NCI-H2107 (cell line): ENCODE measurements at places on chromosomes 3 and 15.

- no peak for DNase-seq
These were observed at the start of gene GRAMD2A for GRCh38 chr15:72197460-72198355. Gene GRAMD2A (minus strand): TSS chr15:72197787.

- no peak for DNase-seq
These were observed 250.5 kb downstream of the UACA start for GRCh38 chr15:70512772-70513362.

GRCh38 chr3:129106320-129106719 lies 15.3 kb downstream of the RAB43 start:
- no peak for DNase-seq

- no peak for DNase-seq
These were observed 275.4 kb downstream of the TIGIT start for GRCh38 chr3:114569186-114569585.

DNA sequence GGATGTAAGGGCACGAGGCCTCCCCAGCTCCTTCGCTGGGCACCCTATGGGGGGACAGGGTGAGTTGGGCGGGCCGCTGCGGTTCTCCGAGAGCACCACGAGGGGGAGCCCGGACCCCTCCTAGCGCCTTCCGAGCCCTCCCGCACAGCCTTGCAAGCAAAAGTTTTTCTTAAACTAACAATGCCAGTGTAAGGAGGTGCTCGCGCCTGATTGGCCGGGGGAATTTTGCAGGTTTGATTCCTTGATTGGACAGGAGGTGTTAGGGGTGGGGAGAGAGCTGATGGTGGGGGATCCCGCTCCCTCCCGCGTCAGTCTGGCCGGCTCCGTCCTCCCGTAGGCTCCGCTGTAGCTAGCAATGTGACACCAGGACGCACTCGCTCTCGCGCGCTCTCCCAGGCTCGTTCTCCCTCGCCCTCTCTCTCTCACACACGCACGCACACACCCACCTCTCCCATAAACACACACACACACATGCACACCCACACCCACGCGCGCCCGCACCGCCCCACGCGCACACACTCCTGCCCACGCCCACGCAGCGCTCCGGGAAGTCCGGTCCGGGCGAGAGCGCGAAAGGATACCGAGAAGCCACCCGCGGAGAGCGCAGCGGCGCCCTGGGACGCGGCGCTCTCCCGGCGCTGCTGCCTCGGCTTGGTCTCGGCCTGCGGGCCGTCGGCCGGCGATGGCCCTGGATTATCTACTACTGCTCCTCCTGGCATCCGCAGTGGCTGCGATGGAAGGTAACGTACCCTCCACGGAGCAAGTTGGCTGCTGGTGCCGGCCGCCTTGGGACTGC lies at the start of gene EPHB1:
EPHB1 (plus strand) TSS at position 311 of the 796 bp plus-strand sequence.
- peak; percentile 92 for DNase-seq

DNA sequence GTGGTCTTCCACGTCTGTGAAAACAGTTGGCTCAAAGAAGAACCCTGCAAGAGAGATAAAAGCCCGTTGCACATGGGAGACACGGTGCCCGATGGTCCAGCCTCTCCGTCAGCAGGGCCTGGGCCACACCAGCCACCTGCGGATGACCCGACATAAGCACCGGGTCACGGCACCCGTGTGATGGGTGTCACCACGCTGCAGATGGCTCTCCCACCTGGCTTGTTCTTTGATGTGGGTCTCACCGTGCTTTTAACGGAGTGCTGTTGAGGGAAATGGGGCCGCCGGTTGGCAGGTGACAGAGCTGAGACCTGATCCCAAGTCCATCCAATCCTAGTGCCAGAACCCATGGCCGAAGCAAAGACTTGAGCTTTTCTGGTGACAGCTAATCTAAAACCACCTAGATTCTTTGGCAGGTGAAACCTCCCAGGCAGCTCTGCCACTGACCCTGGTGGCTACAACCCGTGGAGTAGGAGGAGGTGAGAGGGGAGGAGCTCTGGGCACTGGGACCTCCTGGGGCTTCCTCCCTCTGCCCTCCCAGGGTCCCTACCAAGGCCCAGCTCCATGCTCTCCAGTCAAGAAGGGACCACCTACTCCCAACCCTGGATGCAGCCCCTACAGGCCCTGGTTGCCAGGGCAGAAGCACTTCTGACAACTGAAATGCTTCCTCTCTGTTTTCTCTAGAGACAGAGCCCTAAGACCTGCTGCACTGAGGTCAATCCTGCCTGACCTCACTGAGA lies 23.4 kb upstream of the SLC41A3 start:
- no peak for DNase-seq

DNA sequence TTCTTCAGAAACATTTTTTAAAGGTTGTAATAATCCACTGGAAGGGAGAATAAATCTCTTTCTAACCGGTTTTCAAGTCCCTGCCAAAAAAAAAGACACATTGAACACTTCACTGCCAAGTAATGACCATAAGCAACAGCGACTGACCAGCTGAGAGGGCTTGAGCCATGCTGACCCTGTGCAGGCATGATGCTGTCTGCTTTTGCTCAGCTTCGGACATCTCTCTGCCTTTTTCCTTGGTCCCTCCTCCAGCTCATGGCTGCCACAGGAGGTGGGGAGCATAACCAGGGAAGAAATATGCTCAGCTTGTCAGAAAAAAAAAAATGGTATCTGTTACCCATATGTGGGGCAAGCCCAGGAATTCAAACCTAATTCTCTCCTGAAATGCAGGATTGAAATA lies 1.5 kb downstream of the IGSF10 start:
- DNase-seq = no peak

DNA sequence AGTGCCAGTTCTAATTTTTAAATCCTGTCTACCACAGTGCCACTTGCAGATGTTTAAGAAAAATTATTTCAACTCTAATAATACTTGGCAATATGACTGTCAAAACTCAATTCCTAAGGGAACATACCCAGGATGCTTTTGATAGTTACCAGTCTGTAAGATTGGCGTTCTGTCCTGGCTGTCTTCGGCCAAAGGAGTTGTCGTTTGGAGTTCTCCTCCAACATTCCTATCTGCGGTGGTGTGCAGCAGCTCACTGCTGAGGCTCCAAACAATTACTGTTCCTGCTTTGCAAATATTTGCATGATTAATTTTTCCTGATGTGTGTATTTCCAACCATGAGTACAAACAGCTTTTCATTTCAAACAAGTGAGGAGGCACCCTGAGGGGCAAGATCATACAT lies 330.8 kb upstream of the DPH6 start:
- DNase-seq = no peak

DNA sequence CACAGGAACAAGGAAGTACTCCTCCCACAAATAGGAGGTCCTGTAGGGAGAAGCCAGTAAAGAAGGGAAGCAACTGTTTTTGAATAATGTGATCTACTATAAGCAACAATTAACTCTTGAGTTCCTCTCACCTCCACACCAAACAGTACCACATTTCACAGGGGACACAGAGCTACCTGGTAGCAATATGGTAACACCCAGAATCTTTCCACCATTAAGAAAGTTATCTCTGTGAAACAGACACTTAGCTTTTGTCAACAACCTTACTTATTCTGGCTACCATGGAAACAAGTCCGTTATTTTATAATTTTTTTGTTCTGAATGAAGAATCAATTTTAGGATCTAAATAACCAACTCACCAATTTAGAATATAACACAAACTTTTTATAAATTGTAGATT lies 49.5 kb downstream of the TBL1XR1 start:
- no peak for DNase-seq

DNA sequence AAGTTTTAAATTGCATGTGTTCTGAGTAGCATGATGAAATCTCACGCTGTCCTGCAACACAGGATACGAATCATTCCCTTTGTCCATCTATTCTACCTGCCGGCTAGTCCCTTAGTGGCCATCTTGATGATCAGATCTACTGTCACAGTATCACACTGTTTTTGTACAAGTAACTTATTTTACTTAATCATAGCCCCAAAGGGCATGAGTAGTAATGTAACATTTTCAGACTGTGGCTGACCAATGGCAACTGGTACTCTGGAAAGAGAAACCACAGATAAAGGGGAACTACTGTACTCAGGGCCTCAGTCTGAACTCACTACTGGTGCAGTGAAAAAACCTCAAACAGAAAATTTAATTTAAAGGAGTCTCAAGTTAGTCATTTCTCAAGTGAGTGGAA lies 127.3 kb upstream of the MRPL3 start:
- DNase-seq = no peak

- no peak for DNase-seq
These were observed 1026.6 kb downstream of the ROBO1 start for GRCh38 chr3:78741066-78741645.

DNA sequence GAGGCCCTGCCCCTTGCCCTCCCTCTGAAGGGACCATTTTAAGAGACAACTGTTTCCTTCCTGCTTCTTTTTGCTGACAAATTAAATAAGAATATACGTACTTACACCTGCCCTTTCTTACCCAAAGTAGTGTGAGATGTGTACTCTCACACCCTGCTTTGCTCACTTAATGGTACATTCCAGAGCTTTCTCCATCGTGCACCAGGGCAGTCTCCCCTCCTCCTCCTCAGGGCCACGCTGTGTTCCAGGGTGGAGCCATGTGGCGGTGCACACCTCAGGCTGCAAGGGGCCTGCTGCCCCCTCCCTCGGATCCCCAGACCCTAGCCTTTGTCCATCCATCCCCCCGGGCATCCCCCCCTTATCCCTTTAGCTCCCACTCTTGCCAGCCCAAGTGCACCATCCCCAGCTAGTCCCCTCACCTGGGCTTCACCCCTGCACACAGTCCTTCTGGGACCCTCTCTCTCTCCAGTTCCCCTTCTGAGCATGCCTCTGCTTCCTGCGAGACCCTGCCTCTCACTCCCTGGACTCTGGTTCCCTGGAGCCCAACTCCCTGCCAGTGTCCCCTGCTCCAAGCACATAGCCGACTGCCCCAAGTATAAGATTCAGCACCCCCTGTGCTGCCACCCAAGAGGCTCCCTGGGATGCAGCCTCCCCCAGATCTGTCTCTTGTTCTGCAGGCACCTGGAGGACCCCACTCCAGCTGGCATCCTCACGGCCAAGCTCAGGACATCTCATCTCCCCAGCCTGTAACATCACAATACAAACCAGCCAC lies 89.5 kb upstream of the IQSEC1 start:
- no peak for DNase-seq

DNA sequence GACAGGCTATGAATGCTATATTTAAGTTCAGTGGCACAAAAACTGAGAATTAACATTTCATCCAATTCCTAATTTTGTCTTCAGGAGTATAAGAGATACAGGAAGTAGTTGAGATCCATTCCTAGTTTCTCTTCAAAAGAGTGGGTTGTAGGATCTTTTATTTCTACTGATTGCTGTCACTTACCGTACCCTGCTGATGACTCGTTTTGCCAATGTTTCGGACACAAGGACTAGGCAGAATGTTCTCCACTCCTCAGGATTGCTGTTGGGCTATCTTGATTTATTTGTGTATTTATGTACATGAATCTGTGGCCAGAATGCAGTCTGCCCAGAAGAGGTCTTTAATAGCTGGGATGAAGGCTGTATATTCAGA lies 11.9 kb downstream of the ARL8B start:
- no peak for DNase-seq

DNA sequence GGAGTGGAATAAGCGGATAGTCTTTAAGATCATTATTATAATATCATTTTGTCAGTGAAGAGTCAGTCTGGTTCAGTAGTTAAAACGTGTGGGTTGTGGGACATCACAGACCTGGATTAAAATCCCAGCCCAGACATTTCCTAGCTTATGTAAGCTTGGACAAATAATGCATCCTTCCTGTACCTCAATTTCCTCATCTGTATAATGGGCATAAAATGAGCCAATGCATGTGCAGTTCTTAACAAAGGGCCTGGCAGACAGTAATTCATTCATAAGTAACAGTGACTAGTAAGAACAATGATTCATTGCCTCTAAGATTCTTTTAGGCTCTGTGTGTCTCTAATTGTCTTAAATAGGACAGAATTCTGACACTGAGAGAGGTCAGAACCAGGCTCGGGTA lies 76.1 kb downstream of the SCN10A start:
- DNase-seq = no peak

- DNase-seq = no peak
These were observed 171.1 kb downstream of the KCNAB1 start for GRCh38 chr3:156291272-156292123.

GRCh38 chr3:194034346-194035336 lies 101.3 kb upstream of the HES1 start:
- DNase-seq = no peak

- DNase-seq = no peak
These were observed 10.2 kb downstream of the BDH1 start for GRCh38 chr3:197545571-197545970.

GRCh38 chr3:176663837-176664831 lies 533.1 kb downstream of the TBL1XR1 start:
- peak; percentile 80 for DNase-seq

DNA sequence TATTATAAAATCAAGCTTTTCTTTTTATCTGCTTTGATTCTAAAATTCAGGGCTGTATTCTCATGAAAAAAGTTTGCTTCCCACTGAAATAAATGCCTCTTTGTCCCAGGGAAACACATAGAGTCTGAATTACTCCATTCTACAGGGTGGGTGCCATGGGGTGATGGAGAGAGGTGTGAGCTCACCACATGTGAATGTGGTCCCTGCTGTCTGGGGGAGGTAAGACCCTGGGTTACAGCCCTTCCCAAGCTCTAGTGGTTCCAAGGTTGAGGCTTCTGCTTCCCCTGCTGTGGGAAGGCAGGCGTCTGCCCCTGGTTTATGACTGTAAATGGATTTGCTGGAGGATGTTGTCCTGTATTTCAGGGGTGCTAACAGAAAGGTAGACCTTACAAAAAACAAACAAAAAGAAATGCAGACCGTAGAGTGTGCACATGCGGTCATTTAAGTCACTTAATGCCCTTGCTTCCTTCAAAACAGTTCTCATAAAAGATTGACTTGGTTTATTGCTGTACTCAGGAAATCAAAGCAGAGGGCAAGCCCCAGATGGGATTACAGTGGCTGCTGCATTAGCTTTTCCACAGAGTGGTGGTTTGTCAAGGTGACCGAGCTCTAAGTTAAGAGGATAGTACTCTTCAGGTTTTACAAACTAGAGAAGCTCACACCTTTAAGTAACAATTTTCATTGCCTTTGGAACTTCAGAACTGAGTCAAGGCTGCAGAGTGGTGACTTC lies 49.2 kb downstream of the CTDSPL start:
- no peak for DNase-seq
